ENCODE measurements at places on chromosomes 16 and 17.

DNA sequence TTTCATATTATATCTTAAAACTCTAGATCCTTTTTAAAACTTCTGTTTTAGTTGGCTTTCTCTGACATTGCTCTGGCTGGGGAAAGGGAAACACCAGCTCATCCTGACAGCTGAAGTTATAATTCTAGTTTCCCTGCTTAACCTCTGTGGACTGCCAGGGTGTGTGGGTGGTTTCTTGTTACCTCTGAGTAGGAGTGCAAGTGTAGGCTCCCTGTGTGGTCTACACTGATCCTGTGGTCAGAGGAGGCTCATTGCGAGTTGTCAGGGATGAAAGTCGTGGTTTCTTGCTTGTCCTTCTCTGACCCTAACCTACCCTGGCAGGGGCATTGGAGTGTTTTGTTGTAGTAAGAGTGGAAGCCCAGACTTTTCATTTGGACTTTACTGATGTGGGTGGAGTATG is 221.0 kb downstream of the UTP18 start:
- no peak for DNase-seq

- no peak for DNase-seq
Observed at GRCh38 chr16:54176376-54176901, 110.1 kb downstream of the IRX3 start.

- DNase-seq = no peak
Observed at GRCh38 chr17:66963521-66963908, 992 bp upstream of the CACNG4 start.

- no peak for DNase-seq
Observed at GRCh38 chr17:79695797-79696609, 34.7 kb upstream of the ENPP7 start.

DNA sequence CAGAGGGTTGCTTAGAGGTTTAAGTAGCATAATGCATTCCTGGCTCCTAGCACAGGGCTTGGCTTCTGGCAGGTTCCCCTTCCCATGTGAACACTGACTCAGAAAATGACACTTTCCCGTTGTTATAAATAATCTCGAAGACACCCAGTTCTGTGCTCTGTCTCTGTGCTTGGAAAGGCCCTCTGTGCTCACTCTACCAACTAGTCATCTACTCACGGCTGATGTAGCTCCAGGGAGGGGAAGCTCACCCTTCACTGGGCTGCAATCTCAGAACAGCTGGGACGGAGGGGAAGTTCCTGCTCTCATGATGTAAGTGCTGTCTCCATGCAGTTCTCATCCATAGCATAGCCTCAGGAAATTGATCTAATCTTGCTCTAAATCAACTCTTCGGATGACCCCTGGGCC is 230.5 kb upstream of the ASIC2 start:
- no peak for DNase-seq

- no peak for DNase-seq
Observed at GRCh38 chr16:67579686-67580085, 17.4 kb downstream of the CTCF start.

DNA sequence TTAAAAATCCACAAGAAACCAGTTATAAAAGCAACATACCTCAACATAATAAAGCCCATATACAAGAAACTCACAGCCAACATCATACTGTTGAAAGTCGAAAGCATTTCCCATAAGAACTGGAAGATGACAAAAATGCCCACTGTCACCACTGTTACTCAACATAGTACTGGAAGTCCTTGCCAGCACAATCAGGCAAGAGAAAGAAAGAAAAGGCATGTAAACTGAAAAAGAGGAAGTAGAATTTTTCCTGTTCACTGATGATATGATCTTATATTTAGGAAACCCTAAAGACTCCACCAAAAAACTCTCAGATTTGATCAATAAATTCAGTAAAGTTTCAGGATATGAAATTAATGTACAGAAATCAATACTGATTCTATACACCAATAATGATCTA is 45.1 kb downstream of the AHSP start:
- no peak for DNase-seq

DNA sequence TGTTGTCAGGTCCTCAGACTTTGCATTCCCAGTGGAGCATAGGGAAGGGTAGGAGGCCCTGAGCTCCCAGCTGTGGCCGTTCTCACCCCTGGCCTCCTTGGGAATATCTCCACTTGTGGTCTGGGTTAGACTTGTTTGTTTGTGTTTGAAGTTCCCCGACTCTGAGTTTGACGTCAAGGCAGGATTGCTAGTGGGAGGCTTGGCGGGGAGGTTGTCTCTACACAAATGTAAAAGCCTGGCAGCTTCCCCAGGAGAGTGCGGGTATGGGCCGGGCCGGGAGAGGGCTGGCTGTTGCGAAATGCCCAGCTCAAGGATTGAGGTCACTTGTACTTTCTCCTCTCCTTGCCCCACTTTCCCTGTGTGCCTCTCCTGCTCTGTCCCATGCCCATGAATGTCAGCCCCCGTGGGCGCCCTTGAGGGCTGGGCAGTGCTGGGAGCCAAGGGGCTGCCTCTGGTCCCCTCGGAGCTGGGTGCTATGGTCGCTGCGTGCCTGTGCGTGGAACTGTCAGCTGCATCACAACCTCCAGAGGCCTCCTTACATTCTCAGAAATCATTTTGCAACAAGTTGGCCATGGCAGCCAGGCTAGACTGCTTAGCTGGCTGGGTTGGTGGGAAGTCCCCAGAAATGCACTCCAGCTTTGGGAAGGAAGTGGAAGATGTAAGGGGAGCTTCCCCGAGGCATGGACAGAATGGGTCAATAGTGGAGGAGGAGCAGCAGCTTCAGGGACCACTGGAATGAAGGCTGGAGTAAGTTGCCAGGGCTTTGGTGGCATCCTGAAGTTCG is 84.3 kb downstream of the KSR1 start:
- no peak for DNase-seq

DNA sequence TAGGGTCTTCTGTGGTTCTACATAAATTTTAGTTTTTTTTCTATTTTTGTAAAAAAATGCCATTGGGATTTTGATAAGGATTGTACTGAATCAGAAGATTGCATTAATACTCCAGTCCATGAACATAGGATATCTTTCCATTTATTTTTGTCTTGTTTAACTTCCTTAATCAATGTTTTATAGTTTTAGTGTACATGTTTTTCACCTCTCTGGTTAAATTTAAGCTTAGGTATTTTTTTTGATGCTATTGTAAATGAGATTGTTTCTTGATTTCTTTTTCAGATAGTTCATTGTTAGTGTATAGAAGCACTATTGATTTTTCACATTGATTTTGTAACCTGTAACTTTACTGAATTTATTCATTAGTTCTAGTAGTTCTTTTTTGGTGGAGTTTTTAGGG is 35.4 kb downstream of the ITGAM start:
- no peak for DNase-seq

GRCh38 chr17:50558941-50559614 is 1.4 kb upstream of the CACNA1G start:
- no peak for DNase-seq

DNA sequence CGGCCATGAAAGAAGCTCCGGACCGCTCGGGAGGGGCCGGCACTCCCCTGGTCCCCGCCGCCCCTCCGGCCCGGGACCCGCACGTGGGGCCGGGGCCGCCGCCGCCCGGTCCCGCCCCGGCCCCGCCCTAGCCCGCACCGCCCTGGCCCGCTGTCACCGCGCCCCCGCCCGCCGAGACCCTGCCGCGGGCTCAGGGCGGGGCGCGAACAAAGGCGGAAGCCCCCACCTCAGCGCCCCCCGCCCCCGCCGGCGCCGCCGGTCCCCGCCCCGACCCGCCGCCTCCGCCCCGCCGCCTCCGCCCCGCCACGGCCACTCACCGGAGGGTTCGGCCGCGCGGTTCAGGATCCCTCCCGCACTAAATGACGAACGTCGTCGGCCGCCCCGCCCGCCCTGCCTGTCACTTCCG is at the start of gene ARHGDIA:
Gene ARHGDIA (minus strand): TSS at position 357 of the 406 bp plus-strand sequence. CDS start 1,407 bp downstream, outside the sequence.
- no peak for DNase-seq

- no peak for DNase-seq
Observed at GRCh38 chr17:31132977-31133376, 38.2 kb downstream of the NF1 start.

DNA sequence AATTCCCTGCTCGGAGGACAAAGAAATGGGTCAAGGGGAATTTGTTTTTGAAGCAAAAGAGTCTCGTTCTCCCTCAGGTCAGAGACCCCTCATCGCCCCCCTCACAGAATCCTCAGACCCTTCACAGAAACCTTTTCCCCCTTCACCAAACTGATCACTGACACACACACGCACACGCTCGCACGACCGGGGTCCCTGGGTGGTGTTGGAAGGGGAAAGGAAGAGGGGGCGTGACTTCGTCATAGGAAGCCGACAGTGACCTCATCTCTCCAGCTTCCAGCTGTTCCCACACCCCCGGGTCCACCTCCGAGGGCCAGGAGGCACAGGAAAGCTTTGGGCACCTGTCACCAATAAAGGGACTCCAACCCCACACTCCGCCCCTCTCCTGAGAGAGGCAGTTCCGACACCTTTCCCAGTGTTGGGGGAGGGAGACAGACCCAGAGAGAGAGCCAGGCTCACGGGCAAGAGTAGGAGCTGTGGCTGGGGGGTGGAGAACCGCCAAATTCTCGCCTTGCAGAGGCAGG is 1.2 kb downstream of the ASGR1 start:
- no peak for DNase-seq

- DNase-seq = no peak
Observed at GRCh38 chr16:66050991-66051390, 315.5 kb upstream of the CDH5 start.

DNA sequence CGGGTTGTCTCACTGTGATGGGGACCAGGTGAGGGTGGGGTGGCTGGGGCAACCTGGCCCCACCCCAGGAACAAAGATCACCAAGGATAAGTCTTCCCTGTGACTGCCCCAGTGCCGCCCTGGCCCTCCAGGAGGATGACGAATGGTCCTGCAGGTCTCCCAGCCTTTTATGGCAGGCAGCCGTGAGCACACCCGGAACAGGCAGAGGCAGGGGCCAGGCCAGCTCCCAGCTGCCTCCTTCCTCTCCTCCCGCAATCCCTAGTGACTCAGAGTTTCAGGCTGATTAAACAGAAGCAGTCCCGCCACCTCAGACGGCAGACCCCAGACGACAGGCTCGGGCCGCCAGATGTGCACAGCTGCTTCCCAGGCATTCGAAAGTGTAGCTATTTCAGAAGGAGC is 13.3 kb downstream of the JUP start:
- DNase-seq = no peak
